ENCODE measurements at places on chromosomes 3 and 15.

DNA sequence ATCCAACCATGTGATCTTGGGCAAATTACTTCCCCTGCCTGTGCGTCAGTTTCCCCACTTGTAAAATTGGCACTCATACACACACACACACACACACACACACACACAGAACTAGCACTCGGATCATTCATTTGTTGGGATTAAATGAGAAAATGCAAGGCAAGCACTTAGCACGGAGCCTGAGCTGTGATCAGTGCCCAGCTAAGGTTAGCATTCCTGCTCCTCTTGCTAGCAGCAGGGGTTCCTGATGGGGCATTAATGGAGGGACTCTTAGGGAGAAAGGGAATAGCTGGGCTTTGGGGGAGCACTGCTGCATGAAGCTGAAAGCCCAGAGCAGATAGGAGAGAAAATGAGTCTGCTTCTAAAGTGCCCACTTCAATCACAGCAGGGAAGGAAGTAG is 187.7 kb upstream of the C2CD4B start:
- DNase-seq = no peak

GRCh38 chr3:22594990-22595389 is 608.1 kb upstream of the UBE2E2 start:
- no peak for DNase-seq

GRCh38 chr3:72324253-72324811 is 523.9 kb downstream of the SHQ1 start:
- DNase-seq = no peak

DNA sequence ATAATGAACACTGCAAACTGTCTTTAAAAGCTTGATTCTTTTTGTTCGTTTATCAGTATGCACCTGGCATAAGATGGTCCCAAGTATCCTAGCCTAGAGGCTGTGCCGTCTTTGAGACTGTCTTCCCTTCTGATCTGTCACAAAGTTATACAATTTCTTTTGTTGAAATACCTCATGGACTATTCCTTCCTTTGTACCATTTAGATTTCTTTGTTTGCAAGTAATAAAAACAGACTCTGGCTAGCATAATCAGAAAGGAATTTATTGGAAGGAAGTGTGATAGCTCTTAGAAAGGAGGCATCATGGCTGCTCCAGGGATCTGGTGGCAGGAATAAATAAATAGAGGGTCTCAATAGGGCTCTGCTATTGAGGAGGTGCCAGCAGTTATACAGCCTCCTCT is 280.4 kb downstream of the SLC9A9 start:
- DNase-seq = no peak

GRCh38 chr3:65713016-65713415 is 325.7 kb downstream of the MAGI1 start:
- DNase-seq = no peak

DNA sequence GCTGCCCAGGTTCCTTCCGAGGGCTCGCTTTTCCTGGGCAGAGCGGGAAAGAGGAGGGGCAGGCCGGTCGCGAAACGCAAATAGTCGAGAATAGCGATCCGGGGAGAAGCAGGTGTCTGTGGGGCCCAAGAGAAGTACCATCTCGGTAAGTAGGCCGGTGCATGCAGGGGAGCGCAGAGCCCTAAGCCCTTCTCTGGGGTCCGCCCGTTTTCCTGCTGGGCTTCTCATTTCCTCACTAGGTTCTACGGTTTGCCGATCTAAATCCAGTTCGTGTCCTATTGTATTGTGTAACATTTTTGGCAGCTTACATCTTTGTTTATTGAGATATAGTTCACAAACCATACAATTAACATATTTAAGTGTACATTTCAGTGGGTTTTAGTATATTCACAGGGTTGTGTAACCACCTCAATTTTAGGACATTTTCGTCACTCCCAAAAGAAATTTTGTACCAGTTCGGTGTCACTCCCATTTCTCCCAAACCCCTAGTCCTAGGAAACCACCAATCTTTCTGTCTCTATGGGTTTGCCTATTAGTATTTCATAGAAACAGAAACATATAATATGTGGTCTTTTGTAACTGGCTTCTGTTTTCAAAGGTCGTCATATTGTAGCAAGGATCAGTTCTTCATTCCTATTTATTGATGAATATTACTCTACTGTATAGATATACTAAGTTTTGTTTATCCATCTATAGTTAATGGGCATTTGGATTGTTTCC is 6.8 kb upstream of the TRIM69 start:
- peak; percentile 68 for DNase-seq

All from NK-92 treated with Interleukin-12 subunit alpha and Interleukin-12 subunit beta, amount 100 ng/mL, for 24 hours (cell line).